ENCODE measurements at places on chromosomes 13 and 19. TPM values are rescaled to one million over a fixed set of nuclear protein-coding genes. Genes with fewer than 3 reads are reported as not detected.

GRCh38 chr19:39825093-39825463 lies 8.9 kb downstream of the DYRK1B start:
- peaks cover 4% of the 10 kb centered on the region for H3K4me1 ChIP-seq
- H3K27ac ChIP-seq = no peak overlapping the region
- H3K27me3 ChIP-seq = no peaks in the 10 kb centered on the region
- no peak for DNase-seq

DNA sequence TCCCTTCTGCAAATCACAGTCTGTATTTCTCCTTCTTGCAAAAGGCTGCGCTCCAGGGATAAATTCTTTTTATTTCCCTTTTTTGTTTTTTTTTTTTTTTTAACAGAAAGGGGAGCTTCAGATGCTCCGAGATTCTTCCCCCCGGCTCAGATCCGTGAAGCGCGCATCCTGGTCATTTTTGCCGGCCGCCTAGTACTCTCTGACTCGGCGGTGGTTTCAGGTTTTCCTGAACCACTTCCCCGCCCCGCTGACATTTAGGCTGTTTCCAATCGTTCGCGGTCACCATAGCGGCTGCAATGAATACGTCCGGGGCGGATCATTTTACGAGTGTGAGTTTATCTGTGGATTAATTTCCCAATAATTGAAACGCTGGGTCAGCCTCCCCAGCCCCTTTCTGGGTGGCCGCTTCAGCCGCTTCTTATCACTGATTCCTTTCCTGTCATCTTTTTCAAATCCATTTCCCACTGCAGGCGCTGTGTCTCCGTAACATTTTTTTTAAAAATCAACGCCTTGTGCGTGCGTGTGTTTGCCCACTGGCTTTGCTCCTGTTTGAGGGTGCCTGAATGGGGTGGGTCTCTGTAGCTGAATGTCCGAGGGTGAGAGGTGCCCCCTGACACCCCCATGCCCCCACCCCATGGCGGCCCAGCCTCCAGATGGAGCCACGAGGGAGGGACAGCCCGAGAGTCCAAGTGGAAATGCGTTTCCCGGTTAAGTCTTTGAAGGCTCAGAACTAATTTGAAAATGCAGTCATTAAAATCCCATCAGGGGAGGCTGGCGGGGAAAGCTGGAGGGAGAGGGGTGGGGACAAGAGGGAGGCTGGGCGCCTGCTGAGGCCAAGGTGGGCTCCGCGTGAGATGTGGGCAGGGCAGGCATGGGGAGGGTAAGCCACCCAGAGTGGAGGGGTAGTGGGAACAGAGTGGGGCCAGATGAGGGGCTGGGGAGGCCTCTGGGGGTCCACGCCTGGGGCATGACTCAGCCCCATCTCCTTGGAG lies 10.6 kb downstream of the ONECUT3 start:
- no peak overlapping the region for H3K27ac ChIP-seq
- no peak for DNase-seq
- H3K4me3 ChIP-seq = no peak overlapping the region
- H3K4me1 ChIP-seq = no peaks in the 10 kb centered on the region

Gene STOML3
- total RNA-seq = 8.6 TPM

GRCh38 chr19:46515879-46516350 lies 20.2 kb upstream of the PNMA8B start:
- H3K4me3 ChIP-seq = no peak overlapping the region
- H3K27ac ChIP-seq = no peak overlapping the region
- no peak for DNase-seq

DNA sequence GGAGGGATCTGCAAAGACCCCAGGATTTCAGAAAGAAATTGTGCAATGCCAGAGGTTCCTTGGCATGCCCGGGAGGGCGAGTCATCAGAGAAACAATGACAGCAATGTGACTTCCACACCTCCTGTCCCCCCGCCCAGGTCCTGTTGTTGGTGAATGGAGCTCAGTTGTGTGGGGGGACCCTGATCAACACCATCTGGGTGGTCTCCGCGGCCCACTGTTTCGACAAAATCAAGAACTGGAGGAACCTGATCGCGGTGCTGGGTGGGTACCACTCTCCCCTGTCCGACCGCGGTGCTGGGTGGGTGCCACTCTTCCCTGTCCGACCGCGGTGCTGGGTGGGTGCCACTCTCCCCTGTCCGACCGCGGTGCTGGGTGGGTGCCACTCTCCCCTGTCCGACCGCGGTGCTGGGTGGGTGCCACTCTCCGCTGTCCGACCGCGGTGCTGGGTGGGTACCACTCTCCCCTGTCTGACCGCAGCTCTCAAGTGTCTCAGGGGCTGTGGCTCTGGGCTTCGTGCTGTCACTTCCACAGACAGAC lies 5.2 kb upstream of the F10 start:
- peak; percentile 4 for DNase-seq
- no peak overlapping the region for H3K27ac ChIP-seq
- H3K4me3 ChIP-seq = no peak overlapping the region
- H3K4me1 ChIP-seq = peaks cover 3% of the 10 kb centered on the region
- no peaks in the 10 kb centered on the region for H3K27me3 ChIP-seq
- no peaks in the 10 kb centered on the region for H3K36me3 ChIP-seq

GRCh38 chr19:54204767-54205468 lies 4.3 kb downstream of the RPS9 start:
- H3K36me3 ChIP-seq = no peaks in the 10 kb centered on the region
- H3K4me1 ChIP-seq = peaks cover 44% of the 10 kb centered on the region
- H3K4me3 ChIP-seq = no peak overlapping the region
- no peaks in the 10 kb centered on the region for H3K27me3 ChIP-seq

Gene ZNF180
- total RNA-seq = 9.8 TPM

- H3K27ac ChIP-seq = no peak overlapping the region
- H3K36me3 ChIP-seq = no peaks in the 10 kb centered on the region
- H3K4me1 ChIP-seq = peaks cover 14% of the 10 kb centered on the region
- no peaks in the 10 kb centered on the region for H3K27me3 ChIP-seq
Observed at GRCh38 chr13:40187324-40187795, 479.1 kb downstream of the FOXO1 start.

- no peaks in the 10 kb centered on the region for H3K4me1 ChIP-seq
- no peak for DNase-seq
- no peak overlapping the region for H3K27ac ChIP-seq
- H3K36me3 ChIP-seq = no peaks in the 10 kb centered on the region
- no peak overlapping the region for H3K4me3 ChIP-seq
- no peaks in the 10 kb centered on the region for H3K27me3 ChIP-seq
Observed at GRCh38 chr13:54029226-54029625, 1000.6 kb downstream of the OLFM4 start.

All from ovary (tissue), 10 donors.